SHP77 (cell line): ENCODE measurements at places on chromosomes 6 and 20.
A peak's percentile ranks its signal among the peaks of the same experiment; 100 is the strongest.

DNA sequence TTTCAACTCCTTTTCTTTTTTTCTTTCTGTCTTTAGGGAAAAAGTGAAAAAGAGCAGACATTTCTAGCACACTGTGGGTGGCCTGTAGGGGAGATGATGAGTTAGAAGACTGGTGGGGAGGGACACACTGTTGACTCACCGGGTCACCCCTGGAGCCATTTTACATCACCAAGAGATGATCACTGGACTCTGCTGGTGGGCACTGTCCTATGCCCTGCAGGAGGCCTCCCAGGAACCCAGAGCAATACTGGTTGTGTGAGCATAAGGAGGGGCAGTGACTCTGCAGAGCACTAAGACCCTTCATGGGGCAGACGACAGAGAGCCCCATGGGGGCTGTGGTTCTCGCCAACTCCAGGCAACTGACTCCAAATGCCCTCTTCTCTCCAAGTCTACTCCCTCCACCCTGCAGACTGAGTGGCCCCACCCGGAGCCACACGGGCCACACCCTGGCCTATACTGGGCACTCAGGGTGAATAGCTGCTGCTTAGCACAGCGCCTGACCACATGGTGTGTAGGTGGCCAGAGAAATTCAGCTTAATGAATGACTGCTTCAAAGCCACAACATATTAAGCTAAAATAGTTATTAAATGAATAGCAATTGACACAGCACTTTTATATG is 177.5 kb downstream of the CDC5L start:
- DNase-seq, result no peak

DNA sequence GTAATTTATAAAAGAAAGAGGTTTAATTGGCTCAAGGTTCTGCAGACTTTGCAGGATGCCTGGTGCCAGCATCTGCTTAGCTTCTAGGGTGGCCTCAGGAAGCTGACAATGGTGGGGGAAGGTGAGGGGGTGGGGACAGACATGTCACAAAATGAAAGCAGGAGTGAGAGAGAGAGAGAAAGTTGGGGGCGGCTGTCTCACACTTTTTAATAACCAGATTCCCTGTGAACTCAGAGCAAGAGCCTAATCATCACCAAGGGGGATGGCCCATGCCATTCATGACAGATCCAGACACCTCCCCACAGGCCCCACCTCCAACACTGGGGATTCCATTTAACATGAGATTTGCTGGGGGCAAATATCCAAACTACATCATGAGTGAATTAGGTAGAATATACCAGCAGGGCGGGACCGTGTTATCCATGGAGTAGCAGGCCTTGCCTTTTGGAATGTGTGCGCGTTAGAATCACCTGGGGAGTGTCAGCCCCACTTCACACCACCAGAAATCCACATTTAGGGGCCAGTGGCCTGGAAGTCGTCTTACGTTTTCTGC is 258.8 kb downstream of the CDH4 start:
- DNase-seq, result no peak

- DNase-seq, result no peak
Measured at GRCh38 chr6:1039746-1040145, 272.2 kb upstream of the FOXQ1 start.

GRCh38 chr6:69795469-69796072 is 1.2 kb downstream of the LMBRD1 start:
- no peak for DNase-seq

- DNase-seq, result no peak
Measured at GRCh38 chr6:24911796-24912382, 23.9 kb downstream of the RIPOR2 start.

DNA sequence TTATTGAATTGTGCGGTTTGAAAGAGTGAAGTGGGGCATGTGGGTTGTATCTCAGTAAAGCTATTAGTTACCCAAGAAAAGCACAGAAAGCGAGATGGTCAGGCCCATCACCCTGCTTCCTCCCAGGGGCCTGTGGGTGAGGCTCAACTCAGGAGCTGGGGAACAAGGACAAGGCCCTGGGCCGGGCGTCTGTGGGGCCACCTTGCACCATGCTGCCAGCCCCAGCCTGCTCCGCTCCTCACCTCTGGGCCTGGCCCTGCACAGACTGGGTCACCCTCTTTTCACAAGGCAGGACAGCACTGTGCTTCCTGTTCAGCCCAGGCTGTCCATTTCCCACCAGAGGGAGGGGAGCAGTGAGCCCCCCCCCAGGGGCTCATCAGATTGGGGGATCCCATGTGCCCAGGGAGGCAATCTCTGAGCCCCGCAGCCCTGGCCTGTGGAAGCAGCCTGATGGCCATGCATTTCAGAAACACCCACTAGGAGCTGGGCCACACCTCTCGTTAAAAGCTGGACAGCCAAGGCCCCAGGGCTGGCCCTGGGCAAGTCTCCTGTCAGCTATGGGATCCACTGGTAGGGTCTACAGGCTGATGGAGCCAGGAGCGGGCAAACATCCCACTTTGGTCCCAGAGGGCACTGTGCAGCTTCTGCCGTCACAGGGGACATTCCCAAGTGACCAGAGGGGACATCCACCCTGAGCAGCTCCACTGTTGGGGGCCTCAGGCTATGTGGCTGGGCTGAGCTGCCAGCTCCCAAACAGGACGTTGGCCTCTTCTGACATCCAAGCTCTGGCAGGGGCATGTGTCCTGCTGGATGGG is 55.9 kb downstream of the YTHDF1 start:
- DNase-seq, result no peak

- DNase-seq, result no peak
Measured at GRCh38 chr6:78462728-78463127, 404.6 kb upstream of the IRAK1BP1 start.

DNA sequence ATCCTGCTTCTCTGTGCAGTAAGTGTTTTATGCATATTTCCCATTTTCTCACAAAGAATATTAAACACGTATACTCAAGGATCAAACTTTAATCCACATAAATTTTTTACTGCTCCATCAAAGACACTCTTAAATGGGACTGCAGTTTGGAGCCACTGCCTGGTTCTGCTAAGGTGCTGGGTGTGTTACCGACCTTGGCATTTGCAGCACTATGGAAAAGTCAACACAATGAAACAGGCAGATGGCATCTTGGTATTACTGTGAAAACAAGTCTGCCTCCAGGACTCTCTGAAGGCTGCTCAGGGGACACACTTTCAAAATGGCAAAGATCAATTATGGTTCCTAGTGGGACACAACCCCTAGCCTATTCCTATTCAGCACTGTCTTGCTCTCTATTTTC is 17.3 kb upstream of the HLA-G start:
- DNase-seq, result no peak

DNA sequence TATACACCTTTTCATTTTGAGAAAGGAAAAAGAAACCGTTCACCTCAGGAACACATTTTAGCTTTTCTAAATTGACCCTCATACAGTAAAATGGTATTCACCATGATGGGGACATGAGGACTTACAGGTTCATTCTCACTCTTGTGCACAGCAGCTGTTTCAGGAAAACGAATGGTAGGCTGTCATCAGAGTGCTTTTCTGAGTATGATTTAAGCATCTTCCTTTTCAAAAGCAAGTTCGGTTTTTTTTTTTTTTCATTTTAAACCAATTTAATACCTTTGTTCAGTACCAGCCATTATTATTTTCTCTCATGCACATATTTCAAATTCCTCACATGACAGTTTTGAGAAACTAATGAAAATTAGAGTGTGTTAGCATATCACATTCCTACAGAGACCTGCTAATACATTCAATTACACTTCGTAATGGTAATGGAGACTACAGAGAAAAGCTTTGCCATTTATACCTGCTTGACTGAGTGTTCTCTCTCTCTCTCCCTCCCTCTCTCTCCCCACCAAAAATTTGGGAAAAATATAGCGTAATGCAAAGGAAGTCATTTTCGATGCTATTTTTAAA is 129.2 kb downstream of the SAMD5 start:
- no peak for DNase-seq

- no peak for DNase-seq
Measured at GRCh38 chr6:4561078-4561435, 215.1 kb upstream of the CDYL start.

GRCh38 chr6:121321282-121321681 is 13.0 kb downstream of the TBC1D32 start:
- no peak for DNase-seq

GRCh38 chr6:150617062-150617461 is 17.4 kb downstream of the PLEKHG1 start:
- no peak for DNase-seq

GRCh38 chr20:13671512-13671911 is 32.8 kb upstream of the TASP1 start:
- DNase-seq, result no peak

- no peak for DNase-seq
Measured at GRCh38 chr6:107870381-107870780, 46.3 kb upstream of the SCML4 start.

DNA sequence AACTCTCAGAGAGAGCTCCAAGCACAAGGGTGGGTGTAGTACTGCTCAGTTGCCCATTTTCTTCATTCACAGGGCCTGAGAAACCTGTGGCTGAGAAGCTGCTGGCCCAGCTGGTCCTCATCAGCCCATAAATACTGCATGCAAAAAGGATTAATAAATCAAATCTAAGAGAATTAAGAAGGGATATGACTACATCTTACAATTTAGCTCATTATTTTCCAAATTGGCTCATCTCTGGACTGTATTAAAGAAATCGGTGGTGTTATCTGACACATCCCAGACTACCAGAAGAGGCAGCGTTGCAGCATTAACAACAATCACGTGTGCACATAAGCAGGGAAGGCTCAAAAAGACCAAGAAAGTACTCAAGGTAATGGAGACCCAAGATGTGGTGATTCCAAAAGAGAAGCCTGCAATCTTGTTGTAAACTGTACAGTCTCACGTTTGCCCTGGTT is 90.7 kb downstream of the CD24 start:
- DNase-seq, result peak; percentile 32

GRCh38 chr20:24153101-24154040 is 164.8 kb upstream of the GGTLC1 start:
- DNase-seq, result no peak

DNA sequence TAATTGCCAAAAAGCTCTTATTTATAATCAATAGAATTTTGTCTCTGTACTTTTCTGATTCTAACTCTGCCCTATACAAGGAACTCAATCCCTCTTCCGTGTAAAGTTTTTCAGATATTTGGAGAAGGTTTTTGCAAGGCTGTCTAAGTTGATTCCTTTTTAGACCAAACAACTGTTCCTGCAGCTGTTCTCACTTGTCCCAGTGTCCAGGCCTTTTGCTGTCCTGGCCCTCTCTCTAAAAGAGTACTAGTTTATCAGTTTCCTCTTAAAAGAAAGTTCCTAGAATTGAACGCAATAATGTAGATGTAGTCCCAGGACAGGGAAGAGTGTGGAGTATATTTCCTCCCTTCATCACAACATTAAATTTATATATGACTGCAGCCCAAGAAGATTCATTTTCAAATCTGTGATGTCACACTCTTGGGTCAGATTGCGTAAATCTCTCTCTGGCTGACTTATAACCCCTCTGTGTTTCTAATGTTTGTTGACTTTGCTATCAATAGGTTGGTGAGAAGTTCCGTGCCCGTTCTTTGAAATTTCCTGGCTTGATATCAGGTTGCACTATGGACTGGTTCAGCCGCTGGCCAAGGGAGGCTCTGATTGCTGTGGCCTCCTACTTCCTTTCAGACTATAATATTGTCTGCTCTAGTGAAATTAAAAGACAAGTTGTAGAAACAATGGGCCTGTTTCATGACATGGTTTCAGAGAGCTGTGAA is 139.4 kb upstream of the GLP1R start:
- no peak for DNase-seq

- DNase-seq, result no peak
Measured at GRCh38 chr20:5067877-5068645, 51.7 kb downstream of the PCNA start.

DNA sequence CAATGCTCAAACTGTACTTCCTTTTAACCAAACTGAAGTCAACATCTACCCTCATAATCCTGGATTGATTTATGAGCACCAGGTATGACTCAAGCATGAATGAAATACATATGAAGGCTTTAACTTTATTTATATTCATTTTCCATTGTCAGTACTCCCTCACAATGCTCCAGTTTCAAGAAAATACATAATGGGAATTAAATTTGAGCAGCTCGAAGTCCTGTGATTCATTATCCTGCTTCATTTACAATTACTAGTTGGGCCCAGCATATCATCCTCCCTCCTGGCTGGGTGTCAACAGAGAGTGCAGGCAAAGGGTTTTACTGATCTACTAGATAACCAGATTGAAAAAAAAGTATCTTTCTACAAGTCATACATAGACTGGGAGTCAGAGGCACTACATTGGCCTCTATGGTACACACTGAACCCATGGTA is 10.1 kb downstream of the SAMHD1 start:
- no peak for DNase-seq

DNA sequence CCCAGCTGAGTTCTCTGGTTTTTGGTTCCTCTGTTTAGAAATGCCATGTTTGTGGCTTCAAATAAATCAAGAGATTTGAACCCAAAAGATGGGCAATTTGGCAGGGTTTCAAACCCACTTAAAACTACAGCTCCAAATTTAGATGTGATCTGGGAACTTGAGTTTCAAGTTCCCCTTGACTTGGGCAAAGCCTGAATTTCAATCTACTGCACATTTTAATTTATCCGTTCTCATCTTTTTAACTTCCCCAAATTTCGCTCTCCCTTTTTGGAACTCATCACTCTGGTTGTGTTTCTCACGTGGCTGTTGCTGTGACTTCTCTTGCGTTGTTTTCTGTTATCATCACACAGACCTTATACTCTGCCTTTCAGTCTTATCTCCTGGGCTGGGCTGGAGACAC is 230.9 kb downstream of the CDC5L start:
- DNase-seq, result no peak

- DNase-seq, result no peak
Measured at GRCh38 chr6:11396860-11397259, 140.7 kb upstream of the TMEM170B start.

DNA sequence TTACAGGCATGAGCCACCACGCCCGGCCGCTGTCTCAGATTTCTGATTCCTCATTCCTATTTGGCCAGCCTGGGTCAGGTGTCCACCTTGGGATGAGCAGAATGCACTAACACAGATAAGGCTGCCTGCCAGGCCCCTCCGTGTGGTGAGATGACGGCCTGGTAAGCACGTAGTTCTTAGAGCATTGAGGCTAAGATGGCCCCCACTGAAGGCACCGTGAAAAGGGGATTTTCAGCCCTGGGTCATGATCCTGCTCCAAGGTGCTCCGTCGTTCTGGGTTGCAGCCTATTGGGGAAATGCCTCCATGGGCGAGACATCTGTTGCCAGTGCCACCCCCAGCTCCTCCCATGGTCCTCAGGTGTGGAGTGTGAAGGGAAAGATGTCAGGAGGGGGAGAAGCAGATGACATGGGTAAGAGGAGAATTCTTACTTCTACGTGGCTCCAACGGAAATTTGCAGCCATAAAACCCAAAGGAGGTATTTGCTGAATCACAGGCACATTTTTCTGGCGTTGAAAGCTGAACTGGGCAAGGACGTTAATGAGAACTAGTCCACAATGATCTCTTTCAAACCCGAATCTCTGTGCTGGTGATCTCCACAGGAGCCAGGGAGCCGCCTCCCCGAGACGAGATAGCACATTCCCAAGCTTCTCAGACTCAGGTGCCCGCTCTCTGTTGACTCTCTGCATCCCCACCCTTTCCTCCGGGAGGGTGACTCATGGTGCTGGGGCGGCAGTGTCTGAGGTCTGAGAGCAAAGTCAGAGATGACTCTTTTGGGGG is 34.0 kb upstream of the BMP6 start:
- DNase-seq, result no peak
